Uterus (tissue), 4 donors: ENCODE measurements at places on chromosomes 16 and 17. TPM values are rescaled to one million over a fixed set of nuclear protein-coding genes. Genes with fewer than 3 reads are reported as not detected.

The TVP23C gene
- 50.2 TPM for total RNA-seq

GRCh38 chr16:2773188-2773968, 3.7 kb downstream of the ELOB start:
- H3K27me3 ChIP-seq: no peaks in the 10 kb centered on the region
- H3K4me3 ChIP-seq: no peak overlapping the region
- DNase-seq: no peak
- H3K36me3 ChIP-seq: no peaks in the 10 kb centered on the region

The CORO6 gene
- total RNA-seq: 4.9 TPM

The NOXO1 gene
- total RNA-seq: not detected

- no peaks in the 10 kb centered on the region for H3K36me3 ChIP-seq
- no peak overlapping the region for H3K4me3 ChIP-seq
- H3K27me3 ChIP-seq: no peaks in the 10 kb centered on the region
Measured at GRCh38 chr16:71459510-71459909, 2.5 kb downstream of the ZNF23 start.

The TBC1D3H gene
- not detected for total RNA-seq

GRCh38 chr16:22284637-22285036, 12.6 kb upstream of the POLR3E start:
- no peaks in the 10 kb centered on the region for H3K4me1 ChIP-seq
- no peak overlapping the region for H3K4me3 ChIP-seq
- H3K27ac ChIP-seq: no peak overlapping the region
- H3K27me3 ChIP-seq: no peaks in the 10 kb centered on the region
- no peaks in the 10 kb centered on the region for H3K36me3 ChIP-seq

DNA sequence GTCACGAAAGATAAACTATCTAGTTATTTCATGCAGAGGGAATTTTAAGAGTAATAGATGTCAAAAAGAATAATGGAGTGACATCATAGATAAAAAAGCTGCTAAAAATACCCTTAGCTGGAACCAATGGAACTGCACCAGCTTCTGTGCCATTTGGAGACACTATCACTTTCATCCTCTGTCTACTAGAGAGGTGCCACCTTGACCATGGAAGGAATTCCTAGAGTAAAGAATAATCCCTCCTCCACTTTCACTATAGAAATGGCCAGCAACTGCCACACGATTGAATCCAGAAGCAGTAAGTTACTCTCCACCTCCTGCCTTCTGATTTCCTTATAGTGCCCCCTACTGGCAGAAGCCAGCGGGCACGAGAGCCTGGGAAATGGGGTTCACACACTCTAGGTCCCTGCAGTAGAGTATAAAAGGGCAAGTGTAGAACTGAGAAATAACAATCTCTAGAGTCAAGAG, 2.8 kb upstream of the ALDH3A2 start:
- H3K36me3 ChIP-seq: no peaks in the 10 kb centered on the region
- peaks cover 5% of the 10 kb centered on the region for H3K4me1 ChIP-seq
- no peak overlapping the region for H3K4me3 ChIP-seq

GRCh38 chr17:1227917-1228780, 42.1 kb upstream of the BHLHA9 start:
- no peaks in the 10 kb centered on the region for H3K36me3 ChIP-seq
- H3K27ac ChIP-seq: peak overlapping the region; percentile 11
- H3K27me3 ChIP-seq: peaks cover 13% of the 10 kb centered on the region
- DNase-seq: no peak

The TMIGD1 gene
- not detected for total RNA-seq
